ENCODE measurements at places on chromosomes 2 and 18.
A peak's percentile ranks its signal among the peaks of the same experiment; 100 is the strongest.

- DNase-seq = no peak
Observed at GRCh38 chr18:27549335-27550039, 364.4 kb upstream of the CHST9 start.

DNA sequence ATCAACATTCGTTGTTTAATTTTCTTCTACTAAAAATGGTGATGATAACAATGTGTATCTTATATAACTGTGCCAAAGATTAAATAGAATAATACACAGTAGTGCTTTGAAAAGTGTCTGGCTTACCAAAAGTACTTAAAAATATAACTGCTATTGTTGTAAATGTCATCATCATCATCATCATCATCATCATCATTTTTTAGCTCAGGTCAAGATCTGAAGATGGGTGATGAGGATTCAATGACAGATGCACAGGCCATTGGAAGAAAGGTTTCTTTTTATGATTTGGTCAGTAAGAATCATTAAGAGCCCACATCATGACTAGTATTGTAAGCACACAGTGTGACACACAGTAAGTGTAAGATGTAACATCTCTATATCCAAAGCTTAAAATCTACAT, 795.2 kb downstream of the SLC4A3 start:
- DNase-seq = no peak

GRCh38 chr2:84939426-84940087, 31.4 kb upstream of the KCMF1 start:
- no peak for DNase-seq

GRCh38 chr18:3757361-3757760, 307.4 kb downstream of the TGIF1 start:
- no peak for DNase-seq

GRCh38 chr18:41587976-41588375, 367.1 kb upstream of the PIK3C3 start:
- no peak for DNase-seq

DNA sequence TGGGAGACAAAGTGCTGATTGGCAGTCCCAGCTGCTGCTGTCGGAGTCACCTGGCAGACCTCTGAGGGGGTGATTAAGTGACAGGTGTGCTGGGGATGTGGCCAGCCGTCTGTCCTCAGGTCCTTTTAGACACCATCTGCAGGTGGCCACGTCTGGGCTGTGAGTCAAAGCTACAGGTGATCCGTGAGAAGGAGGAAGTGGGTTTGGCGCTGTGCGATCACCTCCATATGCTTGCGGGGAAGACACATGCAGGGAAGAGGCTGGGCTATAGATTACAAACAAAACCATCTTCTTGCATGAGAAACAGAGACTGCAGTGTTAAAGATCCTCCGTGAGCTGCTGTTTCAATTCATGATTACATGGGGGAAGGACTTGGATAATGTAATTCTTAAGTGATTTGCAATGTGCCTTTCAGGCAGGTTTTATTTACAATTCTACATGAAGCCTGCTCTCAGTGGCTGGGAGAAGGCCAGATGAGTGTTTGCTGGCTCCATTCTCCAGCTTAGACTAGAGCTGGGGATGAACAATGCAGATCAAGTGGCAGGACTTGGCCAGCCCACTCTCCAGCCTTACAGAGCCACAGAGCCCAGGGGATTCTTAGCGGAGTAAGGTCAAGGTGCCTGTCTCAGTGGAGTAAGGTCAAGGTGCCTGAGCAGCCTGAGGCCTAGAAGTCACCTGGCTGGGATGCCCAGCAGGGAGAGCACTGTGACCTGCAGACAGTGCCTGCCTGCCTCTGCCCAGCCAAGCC, 87.8 kb downstream of the LYPD1 start:
- DNase-seq = no peak

- DNase-seq = no peak
Observed at GRCh38 chr18:10391506-10391905, 62.9 kb upstream of the APCDD1 start.

DNA sequence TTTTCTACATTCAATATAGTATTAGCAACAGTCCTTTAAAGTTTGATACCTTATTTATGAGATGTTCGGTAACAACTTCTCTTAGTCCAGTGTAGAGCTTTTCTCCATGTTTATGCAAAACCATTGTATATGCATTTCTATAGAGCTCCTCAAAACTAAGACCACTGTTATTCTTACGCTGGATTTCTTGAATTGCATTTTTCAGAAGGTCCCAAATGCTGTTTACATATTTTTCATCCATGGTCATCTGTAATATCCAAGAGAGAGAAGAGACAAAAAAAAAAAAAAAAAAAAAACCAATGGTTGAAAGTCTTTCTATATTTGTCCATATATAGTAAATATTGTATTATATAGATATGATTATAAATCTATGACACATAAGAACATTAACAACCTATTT, 27.6 kb downstream of the CUL3 start:
- no peak for DNase-seq

- DNase-seq = no peak
Observed at GRCh38 chr18:36513556-36513955, 216.0 kb downstream of the FHOD3 start.

GRCh38 chr2:216372761-216373291, 543 bp upstream of the MARCHF4 start:
- DNase-seq = peak; percentile 95

DNA sequence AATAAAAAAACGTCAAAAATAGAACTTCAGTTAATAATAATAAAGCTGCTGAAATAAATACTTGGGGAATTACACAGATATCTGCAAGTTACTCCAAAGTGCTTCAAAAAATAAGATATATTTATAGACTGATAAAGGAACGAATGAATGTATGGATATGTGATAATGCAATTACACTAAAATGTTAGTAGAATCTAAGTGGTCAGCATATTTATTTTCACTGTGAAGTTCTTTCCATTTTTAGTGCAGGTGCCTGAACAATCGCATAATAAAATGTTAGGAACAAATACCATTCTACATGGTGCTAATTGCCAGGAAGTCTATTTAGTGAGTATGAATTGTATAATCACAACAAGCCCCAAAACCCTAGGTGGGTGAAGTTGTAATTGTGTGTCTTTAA, 169.6 kb upstream of the RGPD4 start:
- no peak for DNase-seq

DNA sequence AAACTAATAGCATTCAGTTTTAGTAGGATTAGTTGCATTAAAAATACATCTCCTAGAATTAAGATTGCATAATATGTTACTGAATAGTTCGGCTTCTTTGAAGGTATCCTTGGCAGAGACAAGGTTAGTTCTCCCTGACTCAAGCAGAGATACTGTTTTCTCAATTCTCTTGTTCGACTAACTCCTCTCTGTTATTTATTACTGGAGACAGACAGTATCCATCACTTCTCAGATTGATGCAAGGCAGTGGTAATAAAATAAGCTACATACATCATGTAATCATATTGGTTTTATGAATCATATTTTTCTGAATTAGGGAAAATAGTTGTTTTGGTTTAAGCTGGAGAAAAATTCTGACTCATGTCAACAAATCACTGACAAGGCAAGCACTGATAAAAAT, 134.8 kb downstream of the SLC8A1 start:
- peak; percentile 54 for DNase-seq

DNA sequence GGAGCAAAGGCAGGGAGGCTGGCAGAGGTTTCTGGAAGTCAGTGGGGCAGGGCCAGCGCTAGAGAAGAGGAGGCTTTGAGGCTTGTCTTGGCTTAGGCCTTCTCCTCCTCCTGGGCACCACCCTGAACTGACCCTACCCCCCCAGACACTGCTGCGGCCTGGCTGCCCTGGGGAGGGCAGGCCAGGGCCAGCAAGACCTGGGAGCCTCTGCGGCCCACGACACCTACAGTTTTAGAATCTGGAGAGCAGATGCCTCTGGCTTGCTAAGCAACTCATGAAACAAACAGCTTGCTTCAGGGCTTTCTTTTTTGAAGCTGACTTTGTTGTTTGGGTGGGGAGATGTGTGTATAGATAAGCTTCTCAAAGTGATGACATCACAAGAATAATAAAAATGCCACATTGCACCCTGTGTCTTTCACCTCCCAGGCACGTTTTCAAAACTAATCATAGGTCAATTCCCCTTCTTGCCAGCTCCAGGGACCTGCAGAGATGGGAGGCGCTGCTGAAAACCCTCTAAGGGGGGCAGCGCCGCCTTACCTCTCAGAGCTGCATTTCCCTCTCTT, 46.2 kb upstream of the SMAD7 start:
- DNase-seq = peak; percentile 95

GRCh38 chr2:149184991-149185390, 145.4 kb upstream of the LYPD6 start:
- DNase-seq = no peak

DNA sequence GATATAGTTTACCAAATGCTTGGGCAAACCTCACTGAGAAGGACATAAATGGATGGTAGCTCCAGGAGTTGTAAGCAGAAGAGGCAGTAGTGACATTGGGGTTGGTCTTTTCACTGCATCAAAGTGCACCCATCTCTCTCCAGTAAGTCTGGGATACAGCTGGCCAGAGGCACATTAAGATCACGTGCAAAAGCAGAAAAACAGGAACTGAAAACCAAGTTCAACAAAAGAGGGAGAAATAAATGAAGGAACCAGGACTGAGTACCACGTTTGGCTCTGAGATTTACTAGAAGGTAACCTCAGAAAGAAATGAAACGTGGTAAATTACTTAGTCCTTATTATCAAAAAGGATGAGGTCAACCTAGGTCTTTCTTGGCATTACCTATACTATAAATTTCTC, 259.2 kb downstream of the OSR1 start:
- no peak for DNase-seq

DNA sequence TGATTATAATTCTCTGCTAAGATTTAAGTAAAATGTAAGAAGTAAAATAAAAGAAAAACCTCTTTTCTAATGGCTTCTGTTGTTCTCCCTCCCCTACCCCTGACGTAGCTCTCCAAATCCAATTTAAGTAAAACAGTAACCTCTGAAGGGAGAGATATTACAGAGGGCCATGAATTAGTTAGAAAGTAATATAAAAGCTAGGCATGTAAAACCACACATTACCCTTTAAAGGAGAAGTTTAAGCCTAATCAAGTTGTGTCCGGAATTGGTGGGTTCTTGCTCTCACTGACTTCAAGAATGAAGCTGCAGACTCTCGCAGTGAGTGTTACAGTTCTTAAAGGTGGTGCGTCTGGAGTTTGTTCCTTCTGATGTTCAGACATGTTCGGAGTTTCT, 116.9 kb upstream of the SCN7A start:
- DNase-seq = no peak

- peak; percentile 3 for DNase-seq
Observed at GRCh38 chr18:31648966-31649429, 35.4 kb downstream of the B4GALT6 start.

DNA sequence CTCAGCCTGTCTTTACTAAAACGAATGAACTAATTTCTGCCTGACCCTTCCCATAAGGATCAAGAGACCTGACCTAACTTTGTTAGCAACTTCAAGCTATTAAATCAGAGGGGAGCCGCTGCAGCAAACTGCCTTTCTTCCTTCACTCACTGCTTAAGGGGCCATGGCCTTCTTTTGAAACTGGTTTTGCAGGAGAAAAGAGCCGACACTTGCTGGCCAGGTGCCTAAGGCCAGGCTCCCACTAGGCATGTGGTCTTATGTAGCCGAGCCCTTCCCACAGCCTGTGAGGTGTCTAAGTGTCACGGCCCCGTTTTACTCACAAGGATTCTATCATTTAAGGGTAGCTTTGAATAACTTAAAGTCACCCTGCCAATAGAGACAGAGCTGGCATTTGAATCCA, 130.8 kb downstream of the ZNF236 start:
- DNase-seq = no peak

- no peak for DNase-seq
Observed at GRCh38 chr2:100856732-100857131, 36.8 kb downstream of the NPAS2 start.

GRCh38 chr2:213316001-213316735, 31.9 kb downstream of the SPAG16 start:
- peak; percentile 46 for DNase-seq

DNA sequence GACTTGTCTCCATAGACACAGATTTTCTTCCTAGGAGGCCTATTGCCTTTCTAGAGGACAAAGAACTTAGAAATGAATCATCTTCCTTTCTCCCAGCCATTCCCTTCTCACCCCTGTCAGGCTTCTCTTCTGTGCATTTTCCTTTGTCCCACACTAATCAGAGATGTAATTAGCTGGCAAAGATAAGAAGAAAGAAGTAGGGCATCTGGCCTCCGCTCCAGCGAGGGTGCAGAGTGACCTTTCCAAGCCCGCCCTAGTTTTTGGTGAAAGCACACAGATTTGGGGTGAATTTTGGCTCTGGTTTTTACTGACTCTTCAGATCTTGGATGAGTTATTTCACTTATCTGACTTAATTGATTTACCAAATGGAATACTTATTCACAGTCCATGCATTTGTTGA, 626.5 kb downstream of the ZEB2 start:
- DNase-seq = no peak

- DNase-seq = no peak
Observed at GRCh38 chr2:161425728-161426454, 9.8 kb downstream of the TBR1 start.

DNA sequence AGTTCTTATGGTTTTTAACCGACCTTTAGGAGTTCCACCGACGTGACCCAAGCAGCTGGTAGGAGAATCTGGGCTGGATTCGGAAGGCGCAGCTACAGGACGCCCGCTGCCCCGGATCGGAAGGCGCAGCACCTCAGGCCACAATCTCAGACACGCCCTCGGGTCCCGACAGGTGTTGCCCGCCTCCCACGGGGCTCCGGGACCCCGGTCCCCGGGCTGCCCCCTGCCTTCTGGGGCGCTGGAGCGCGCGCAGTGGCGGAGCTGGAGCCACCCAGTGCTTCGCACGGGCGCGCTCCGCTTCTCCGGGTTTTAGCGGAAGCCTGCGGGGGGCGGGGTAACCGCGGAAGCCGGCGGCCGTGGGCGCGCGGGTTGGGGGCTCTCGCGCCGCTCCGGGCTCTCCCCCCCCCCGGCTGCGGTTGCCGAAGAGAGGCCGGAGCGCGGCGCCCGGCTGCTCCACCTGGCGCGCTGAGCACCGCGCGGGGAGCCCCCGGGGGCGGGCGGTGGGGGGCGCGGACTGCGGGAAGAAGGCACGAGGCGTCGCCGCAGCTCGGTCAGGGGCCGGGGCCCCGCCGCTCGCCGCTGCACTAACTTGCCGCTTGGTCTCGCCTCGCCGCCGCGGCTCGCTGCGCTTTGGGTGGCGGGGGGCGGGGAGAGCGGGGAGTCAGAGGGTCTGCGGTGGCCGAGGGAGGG, 718.8 kb downstream of the DPP10 start:
- no peak for DNase-seq

DNA sequence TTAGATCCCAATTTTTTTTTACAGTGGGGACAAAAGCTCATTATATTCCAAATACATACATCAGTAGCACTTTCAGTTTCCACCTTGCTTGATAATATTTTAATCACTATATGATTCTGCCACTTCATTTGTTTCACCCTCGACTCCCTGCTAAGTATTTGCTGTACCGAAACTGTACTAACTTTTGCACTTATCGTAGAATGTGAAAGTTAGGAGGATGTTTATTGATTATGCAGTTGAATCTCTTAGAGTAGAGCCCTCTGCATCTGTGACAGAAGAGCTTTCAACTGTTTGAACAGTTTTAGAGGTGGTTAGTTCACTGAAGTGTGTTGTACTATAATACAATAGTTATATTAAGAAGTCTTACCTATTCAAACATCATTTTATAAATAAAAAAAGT, 20.8 kb downstream of the NCOA1 start:
- no peak for DNase-seq
